ENCODE measurements at places on chromosomes 4 and X.

DNA sequence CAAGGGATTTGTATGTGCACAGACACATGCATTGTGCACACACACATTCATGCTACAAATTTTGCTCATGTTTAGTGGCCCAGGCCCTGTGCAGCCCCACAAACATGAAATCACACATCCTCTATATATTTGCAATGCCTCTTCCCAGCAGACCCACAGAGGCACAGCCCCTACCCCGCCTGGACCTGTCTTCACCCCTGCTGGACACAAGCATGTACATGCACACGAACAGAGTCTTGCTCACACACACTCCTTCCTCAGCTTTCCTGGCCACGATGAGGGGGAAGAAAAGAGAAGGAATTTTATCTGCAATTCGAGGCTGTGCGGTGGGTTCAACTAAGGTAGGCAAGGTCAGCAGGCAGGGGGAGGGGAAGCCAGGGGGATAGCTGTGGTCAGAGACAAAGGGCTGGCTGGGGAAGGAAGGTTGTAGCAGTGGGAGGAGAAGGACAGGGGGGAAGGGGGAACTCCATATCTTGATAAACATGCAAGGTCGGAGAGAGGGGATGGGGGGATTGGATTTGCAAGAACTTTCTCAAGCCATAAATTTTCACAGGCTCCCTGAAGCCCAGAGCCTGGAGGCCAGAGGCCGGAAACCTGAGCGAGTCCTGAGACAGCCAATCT, 156.4 kb downstream of the EFNB1 start:
- no peak for DNase-seq

DNA sequence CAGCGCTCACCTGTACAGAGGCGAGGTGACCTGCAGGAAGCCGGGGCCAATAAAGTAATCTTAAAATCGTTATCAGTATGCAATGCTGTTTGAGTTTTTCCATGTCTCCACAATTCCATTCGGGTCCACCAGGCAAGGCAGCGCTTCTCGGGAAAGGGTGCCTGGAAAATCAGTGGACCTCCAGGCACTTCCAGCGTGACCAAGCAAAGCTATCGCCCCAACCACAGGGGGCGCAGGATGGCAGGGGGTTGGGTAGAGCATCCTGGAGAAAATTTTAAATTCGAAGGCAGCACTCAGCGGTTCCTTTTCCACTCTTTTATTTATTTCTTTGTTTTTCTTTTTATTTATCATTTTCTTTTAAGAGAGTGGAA, 5.4 kb upstream of the SOX3 start:
- no peak for DNase-seq

GRCh38 chrX:44723426-44723825, 120.4 kb upstream of the DUSP21 start:
- DNase-seq: no peak

DNA sequence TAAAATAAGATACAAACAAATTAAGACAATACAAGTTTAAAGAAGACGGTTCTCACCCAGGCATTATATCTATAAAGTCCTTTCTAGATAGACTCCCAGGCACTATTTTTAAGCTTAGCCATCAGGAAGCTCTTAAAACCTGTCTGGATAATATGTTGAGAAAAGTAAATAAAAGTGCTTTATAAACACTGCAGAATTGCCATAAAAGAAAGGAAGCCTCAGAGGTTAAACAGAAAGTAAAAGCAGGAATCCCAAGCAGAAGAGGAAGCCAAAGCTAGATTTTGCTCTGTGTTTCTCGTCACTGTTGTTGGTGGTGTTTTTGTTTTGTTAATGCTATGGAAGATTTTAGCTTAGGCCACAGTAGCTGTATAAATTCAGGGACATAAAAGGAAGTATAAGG, 1267.3 kb downstream of the PCDH19 start:
- DNase-seq: no peak

GRCh38 chr4:183670960-183671555, 12.0 kb downstream of the TRAPPC11 start:
- DNase-seq: no peak

DNA sequence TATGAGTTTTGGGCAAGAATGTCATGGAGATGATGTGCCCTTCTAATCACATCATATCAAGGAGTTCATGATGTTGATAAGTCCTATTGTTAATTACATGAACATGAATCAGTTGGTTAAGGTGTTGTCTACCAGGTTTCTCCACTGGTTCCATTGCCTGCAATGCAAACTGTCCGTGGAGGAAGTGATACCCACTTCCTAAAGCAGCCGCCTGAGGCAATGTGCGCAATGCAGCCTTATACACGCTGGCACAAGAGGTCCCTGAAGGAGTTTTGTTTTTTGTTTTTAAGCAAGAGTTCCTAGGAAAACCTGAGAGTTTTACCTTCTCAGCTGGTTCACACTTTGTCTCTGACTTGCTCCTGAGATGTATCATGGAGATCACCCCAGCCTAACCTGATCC, 5.9 kb upstream of the GPKOW start:
- no peak for DNase-seq

DNA sequence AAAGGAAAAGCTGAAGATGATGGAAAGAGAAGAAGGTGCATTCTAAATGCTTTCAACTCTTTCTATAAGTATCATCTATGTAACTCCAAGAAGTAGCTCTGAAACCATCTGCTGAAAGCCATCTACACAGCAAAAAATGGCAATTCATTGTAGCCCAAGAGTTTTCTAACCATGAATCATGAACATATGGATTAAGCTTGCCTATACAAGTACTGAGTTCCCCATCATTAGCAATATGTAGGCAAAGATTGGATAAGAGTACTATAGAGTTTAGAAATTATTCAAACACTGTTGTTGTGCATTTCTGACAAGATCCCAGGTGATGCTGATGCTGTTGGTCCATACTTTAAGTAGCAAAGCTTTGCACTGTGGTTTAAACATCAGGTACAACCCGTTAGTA, 11.2 kb downstream of the DAPP1 start:
- no peak for DNase-seq

- no peak for DNase-seq
Observed at GRCh38 chr4:52249581-52249980, 198.5 kb downstream of the SPATA18 start.
